ENCODE measurements at places on chromosomes 1 and 21.

- DNase-seq, result no peak
These were observed 18.0 kb downstream of the C8A start for GRCh38 chr1:56872597-56872996.

GRCh38 chr1:89721351-89721750, 88.4 kb downstream of the LRRC8C start:
- no peak for DNase-seq

DNA sequence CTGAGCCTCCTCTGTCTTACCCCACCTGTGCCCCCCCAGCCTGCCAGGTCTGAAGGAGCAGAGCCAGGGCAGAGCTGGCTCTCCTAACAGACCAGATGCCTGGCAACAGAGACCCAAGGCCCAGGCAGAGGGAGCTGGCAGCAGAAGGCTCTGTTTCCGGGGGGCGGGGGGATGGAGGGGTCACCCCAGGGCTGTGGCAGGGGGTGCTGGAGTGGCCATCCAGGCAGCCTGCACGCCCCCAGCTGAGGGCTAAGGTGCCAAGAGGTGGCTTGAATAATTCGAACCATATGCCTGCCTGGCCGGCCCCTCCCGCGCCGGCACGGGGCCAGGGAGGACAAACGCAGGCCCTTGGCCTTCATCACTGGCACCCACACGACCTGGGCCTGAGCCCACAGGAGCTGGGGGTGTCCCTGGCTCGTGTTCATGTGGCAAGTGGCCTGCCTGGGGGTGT, 16.0 kb upstream of the PLEKHG5 start:
- DNase-seq, result no peak

- DNase-seq, result no peak
These were observed 26.8 kb upstream of the COL6A2 start for GRCh38 chr21:46071082-46071481.

- no peak for DNase-seq
These were observed 514.0 kb upstream of the TMPRSS15 start for GRCh38 chr21:18917622-18918021.

DNA sequence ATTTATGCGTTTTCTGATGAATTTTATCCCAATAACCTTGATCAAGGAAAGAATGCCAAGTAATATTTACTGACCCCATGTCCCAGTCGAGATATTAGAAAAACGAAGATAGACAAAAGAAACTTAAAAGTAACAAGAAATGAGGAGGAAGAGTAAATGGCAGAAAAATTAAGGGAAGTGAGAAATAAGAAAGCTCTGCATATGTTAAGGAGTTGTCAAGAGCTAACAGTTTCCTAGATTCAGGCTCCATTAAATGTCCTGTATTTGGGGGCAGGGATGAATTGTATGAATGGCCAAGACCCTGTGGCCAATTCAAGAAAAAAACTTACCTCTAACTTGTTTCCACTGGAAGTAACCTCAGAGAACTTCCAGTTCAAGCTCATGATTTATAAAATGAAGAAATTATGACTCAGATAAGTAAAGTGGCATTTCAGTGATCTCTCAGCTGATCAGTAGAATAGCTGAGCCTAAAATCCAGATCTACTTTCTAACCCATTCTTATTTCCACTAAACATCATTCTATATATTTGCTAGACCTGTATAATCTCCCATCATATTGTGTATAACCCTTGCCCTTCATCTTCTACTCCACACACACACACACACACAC, 73.2 kb downstream of the ZC3H11B start:
- no peak for DNase-seq

DNA sequence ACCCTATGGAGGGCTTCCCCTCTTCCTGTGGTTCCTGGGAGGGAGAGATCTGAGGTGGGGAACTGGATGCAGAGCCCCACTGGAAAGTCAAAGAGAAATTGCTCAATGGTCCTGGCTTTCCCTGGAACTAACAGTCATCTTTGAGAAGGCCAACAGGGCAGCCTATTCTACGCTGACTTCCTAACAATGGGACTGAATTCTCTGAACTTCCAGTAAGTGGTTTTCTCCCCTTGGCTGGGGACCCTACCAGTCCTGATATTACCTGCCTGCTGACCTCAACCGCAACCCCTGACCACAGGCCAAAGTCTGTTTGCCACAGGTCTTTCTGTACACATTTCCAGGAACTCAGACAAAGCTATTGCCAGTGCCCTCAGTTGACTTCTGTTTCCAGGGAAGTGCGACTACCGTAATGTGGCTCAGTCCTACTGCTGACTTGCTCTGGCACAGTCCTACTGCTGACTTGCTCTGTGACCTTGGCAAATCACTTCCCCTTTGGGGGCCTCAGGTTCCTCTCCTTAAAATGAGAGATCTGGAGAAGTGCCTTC, 55.3 kb downstream of the C8B start:
- no peak for DNase-seq

GRCh38 chr21:45246386-45247320, 41.0 kb downstream of the POFUT2 start:
- no peak for DNase-seq

DNA sequence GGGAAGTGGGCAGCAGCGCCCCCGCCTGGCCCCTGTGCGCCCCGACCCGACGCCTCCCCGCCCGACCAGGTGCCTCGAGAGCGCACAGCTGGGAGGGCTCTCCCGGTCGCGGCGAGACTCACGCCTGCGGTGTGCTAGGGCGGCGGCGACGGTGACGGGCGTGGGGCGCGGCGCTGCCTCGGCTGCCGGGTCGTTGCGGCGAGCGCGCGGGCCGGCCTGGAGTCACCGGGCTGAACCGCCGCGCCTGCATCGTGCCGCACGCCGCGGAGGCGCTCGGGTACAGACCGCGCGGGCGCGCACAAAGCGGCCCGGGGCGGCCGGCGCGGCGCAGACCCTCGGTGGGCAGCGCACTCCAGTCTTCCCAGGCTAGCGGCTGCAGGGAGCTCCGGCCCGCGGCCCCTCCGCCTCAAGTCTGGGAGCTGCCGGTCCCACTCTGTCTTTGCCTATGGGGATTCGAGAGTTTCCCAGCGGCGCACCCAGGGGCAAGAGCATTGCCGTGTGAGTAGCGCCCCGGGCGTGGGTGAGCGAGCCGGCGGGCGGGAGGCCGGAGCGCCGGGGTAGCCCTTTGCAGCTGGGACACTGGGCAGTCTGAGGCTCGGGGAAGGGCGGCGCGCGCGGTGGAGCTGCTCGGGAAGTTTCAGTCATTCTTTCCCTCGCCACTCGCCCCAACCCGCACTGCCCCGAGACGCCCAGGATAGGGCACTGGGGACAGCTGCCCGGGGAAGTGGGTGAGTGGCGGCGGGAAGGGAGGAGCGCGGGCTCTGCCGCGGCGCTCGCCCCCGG, at the start of gene SLC35F3:
TSS of gene SLC35F3 (plus strand) at position 44 of the 783 bp plus-strand sequence.
- no peak for DNase-seq

DNA sequence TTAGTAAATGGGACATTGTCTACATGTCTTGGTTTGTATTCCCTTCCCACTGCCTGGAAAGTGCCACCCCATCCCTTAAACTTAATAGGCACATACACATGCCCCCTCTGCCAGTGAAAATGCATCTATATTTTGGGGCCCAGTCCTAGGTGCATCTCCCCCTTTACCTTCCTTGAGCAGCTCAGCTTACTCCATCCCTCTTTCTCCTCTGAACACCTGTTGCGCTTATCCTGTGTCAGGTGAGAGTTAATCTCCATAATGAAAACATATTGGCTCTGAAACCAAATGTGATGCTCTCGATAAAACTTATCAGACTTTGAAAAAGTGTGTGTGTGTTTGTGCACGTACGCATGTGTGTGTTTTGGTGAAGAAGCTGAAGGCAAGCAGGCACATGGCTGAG, 15.4 kb upstream of the SUCO start:
- no peak for DNase-seq

GRCh38 chr1:29684141-29684540, 447.8 kb downstream of the PTPRU start:
- no peak for DNase-seq

DNA sequence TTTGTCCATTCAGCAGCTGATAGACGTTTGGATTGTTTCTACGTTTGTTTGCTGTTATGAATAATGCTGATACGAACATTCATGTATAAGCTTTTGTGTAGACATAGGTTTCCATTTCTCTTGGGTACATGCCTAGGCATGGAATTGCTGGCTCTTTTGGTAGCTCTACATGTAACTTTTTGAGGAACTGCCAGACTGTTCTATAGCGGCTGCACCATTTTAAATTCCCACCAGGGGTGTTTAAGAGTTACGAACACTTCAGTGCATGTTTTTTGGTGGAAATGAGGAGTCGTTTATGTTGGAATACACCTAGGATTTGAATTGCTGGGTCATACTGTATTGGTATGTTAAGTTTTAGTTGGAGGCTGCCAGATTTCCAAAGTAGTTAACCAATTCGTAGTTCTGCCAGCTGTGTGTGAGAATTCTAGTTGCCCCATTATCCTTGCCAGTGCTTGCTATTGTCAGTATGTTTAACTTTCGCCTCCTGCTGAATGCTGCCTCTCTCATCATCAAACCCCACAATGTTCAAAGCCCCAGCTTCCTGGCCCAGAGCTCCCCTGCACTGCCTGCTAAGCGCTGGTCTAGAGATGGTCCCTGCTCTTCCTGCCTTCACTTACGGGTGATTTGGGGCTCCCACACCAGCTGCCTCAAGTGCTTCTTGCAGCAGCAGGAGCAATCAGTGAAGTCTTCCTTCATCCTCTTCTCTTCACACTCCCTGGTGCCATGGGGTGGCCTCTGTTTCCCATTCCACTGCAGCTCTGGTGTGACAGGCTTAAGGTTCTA, 81.0 kb downstream of the MAN1C1 start:
- DNase-seq, result no peak

GRCh38 chr1:10604966-10605365, 130.2 kb downstream of the PEX14 start:
- no peak for DNase-seq

DNA sequence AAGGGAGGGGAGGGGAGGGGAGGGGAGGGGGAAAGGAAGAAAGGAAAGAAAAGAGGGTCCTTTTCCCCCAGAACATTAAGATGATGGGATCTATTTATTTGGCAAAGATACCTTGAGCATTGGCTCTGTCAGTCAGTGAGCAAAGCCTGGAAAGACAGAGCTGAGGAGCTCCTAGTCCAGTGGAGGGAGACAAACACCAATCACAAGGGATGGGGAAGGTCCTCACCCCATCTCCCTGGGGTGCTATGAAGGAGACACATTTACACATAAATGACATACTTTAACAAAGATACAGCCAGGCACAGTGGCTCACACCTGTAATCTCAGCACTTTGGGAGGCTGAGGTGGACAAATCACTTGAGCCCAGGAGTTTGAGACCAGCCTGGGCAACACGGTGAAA, 154.9 kb upstream of the TIAM1 start:
- no peak for DNase-seq

DNA sequence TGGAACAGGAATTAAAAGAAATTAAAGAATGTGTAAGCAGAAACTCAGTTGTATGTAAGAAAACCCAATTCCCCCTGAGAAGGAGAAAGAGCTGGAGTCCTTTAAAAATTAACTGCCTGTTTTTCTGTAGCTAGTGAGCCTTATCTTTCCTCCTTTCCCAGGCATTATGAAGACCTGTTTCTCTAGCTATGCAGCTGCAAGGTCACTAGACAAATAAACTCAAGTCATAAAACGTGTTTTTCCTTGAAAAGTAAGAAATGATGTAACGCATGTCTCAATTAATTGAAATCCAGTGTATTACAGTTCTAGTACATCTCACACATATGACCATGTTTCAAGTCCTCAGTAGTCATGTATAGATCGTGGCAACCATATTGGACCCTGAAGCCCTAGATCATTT, 5.3 kb downstream of the S100A12 start:
- DNase-seq, result no peak

- no peak for DNase-seq
These were observed 9.3 kb downstream of the ZNF672 start for GRCh38 chr1:248847181-248847955.

- DNase-seq, result no peak
These were observed 324.4 kb downstream of the KCTD3 start for GRCh38 chr1:215891266-215892057.

DNA sequence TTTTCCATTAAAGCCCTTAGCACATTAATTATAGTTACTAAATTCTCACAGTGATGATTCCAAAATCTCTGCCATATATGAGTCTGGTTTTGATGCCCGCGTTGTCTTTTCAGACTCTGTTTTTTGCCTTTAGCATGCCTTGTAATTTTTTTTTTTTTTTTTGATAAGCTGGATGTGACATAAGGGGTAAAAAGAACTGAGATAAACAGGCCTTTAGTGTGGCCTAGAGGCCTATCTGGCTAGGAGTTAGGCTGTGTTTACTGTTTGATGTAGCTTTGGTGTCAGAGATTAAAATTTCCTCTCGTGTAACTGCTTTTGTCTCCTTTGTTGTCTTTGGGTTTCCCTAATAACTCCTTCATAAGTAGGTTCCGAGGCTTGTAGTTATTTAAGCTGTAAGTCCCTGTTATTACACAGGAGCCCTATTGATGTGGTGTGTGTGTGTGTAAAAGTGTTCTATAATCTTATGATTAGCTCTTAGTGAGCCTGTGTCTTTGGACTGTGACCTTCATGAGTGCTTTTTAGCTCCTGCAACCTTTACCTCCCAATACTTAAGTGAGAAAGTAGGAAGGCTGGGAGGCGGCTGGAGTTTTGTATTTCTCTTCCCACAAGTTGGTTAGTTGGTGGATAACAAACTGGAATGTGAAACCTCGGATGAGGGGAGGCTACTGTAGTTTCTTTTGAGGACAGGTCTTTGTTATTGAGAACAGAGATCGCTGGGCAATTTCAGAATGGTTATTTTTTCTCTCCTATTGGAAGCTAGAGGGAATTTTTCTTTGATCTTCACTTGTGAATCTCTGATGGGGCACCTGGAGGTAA, 19.3 kb downstream of the HS2ST1 start:
- no peak for DNase-seq

- DNase-seq, result no peak
These were observed 779 bp downstream of the SON start for GRCh38 chr21:33543505-33544129.

GRCh38 chr1:184824691-184825323, 70.1 kb upstream of the EDEM3 start:
- no peak for DNase-seq

- no peak for DNase-seq
These were observed 24.8 kb downstream of the ATPAF1 start for GRCh38 chr1:46643368-46643775.

DNA sequence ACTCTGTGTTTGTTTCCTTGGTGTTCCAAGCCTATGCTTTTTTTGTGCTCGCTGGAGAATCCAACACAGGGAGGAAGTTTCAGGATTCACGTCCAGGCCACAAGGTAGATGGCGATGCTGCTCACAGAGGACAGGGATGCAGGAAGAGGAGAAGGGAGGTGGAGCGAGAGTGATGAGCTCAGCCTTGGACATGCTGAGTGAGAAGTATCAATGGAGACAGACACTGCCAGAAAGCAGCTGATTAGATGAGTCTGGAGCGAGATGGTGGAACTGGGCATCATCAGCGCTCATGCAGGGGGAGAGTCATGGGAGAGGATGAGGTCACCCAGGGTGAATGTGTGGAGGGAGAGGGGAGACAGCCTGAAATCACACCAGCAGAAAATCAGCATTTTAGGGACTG, 110.0 kb downstream of the GLUL start:
- DNase-seq, result peak; percentile 95

GRCh38 chr1:41918450-41919043, at the start of gene HIVEP3:
Gene HIVEP3, minus strand, starts transcription at chr1:41918922.
- DNase-seq, result peak; percentile 51

DNA sequence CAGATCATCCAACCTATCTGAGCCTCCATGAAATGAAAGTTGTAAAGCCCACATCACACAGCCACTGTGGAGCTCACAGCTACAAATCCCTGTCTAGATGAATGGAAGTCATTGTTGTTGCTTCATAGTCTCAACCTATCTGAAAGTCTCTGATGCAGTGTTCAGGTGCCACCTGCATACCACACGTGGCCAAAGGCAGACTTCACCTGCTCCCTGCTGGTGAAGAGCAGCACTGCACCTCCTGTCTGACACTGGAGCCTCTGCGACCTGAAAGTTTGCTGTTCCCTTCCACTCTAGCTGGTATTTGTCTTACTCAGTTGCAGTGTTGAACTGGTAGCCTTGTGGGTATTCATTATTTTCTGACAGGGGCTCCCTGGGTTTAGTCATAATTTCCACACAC, 18.4 kb downstream of the LORICRIN start:
- no peak for DNase-seq

Data from putamen (tissue), 1 donor.